ENCODE measurements at places on chromosomes 7 and 10.

DNA sequence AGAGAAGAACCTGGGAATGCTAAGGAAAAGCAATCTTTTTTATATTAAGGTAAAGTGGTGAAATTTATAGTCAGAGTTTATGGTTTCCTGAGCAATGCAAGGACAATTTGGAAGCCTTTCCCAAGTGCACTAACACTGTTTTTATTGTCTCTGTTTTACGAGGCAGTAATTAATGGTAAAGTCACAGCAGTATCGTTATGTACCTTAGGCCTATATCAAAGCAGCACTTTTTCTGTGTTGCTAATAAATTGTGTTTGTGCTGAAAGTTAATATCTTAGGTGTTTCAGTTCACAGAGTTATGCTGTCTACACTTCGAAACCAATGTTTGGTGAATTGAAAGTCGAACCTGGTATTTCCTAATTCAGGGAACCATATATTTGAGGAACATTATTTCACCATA lies 19.2 kb downstream of the OIT3 start:
- DNase-seq, result no peak

GRCh38 chr7:24902276-24902675 lies 77.7 kb downstream of the OSBPL3 start:
- no peak for DNase-seq

- no peak for DNase-seq
Observed at GRCh38 chr10:97134983-97135382, 50.8 kb downstream of the SLIT1 start.

GRCh38 chr10:34198953-34199352 lies 616.1 kb downstream of the PARD3 start:
- DNase-seq, result no peak

Measured in SK-N-SH (cell line).